ENCODE measurements at places on chromosomes 2 and 18.

- no peak for DNase-seq
These were observed 19.2 kb upstream of the ADAM23 start for GRCh38 chr2:206424134-206424533.

DNA sequence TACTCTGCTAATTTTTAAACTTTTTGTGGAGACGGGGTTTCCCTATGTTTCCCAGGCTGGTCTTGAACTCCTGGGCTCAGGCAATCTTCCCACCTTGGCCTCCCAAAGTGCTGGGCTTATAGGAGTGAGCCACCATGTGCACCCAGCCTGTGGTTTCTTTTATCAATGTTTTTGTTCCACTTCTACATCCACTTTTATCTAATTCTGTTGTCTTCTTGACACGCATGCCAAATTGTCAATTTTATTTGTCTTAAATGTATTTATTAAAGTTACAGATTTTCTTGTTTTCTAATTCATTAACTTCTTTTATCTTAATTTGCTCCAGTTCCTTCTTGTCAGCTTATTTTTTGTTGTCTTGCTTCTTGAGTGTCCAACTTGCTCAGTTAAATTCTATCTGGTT, 43.8 kb upstream of the ASPRV1 start:
- no peak for DNase-seq

DNA sequence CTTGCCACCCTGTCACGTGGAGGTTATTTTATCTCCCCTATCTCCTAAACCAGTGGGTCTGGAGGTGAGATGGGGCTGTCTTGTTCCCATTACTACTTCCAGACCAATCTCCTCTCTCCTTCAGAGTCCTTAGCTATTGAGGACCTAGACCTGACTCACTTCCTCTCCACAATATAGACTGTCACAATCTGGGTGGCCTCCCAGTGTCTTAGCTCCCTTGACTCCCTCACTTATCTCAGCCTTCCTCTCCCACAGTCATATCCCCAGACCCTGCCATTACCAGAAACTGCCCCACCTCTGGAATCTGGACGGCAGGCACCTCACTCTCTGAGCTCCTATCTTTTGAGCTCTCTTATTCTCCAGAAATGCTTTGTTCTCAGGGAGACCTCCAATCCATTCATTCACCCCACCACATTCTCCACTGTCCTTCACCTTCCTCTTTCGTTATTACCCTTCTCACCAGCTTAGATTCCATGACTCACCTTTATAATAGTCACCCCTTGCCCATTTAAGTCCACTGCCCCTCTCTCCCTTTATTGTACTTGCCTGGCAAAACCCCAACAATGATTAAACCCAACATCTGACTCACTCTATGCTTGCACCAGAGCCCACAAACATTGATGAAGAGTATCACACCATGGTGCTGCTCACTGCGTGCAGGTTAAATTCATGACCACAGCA, 23.3 kb upstream of the SIX3 start:
- no peak for DNase-seq

DNA sequence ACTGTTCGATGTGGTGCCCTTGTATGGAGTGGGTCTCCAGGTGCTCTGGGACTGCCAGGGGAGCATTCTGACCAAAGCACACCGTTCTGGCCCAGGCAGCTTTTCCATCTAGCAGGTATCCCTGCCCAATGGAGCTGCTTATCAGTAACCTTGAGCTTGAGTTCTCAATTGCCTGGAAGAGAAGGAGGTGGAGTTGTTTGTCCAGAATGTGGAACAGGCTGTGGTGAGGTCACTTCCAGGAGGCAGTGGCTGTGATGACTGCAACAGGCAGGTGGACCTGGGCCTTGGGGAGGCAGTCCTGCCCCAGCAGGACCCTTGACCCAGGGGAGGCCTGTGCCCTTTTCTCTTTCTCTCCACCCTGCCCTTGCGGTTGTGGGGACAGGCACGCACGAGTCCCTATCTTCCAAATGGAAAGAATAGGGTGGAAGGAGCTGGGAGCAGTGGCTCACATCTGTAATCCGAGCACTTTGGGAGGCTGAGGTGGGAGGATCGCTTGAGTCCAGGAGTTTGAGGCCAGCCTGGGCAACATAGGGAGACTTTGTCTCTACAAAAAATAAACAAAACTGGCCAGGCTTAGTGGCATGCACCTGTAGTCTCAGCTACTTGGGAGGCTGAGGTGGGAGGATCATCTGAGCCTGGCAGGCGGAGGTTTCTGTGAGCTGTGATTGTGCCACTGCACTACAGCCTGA, 66.2 kb upstream of the MCFD2 start:
- DNase-seq = no peak

DNA sequence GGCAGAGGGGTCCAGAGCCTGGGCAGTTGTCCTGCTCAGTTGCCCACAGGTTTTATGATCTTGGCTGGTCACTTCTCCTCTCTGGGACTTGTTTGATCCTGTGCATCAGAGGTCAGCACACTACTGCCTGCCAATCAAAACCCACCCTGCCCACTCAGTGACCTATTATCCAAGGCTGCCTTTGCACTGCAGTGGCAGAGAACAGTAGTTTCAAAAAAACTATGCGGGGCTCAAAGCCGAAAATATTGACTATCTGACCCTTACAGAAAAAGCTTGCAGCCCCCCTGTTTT, 218.2 kb downstream of the CYP26B1 start:
- no peak for DNase-seq

GRCh38 chr2:98704499-98705332, 26.2 kb downstream of the MGAT4A start:
- DNase-seq = no peak

DNA sequence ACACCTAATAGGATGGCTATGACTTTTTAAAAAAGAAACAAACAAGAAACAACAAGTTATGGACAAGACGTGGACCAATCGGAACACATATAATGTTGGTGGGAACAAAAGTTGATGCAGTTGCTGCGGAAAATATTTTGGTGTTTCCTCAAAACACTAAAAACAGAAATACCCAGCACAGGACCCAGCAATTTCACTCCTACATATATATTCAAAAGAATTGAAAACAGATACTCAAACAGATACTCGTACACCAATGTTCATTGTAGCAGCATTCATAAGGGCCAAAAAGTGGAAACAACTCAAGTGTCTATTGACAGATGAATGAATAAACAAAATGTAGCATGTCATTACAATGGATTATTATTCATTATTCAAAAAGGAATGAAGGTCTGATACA, 12.1 kb downstream of the CCDC141 start:
- DNase-seq = no peak

GRCh38 chr2:80252294-80252986, 52.1 kb downstream of the LRRTM1 start:
- DNase-seq = no peak

- DNase-seq = no peak
These were observed 318.9 kb upstream of the ACVR2A start for GRCh38 chr2:147525819-147526489.

- DNase-seq = no peak
These were observed 81.1 kb upstream of the HS6ST1 start for GRCh38 chr2:128399690-128400291.
